ENCODE measurements at places on chromosomes 6 and 20. TPM values are rescaled to one million over a fixed set of nuclear protein-coding genes. Genes with fewer than 3 reads are reported as not detected.

CST4 gene
- not detected for total RNA-seq

LY6G6D gene
- total RNA-seq: not detected

ZSWIM1 gene
- 2.7 TPM for total RNA-seq

OR2H2 gene
- total RNA-seq: not detected

FAM83B gene
- total RNA-seq: 0.15 TPM

MUC21 gene
- total RNA-seq: not detected

Measured in left lobe of liver (tissue), 2 donors.